ENCODE measurements at places on chromosomes 1 and 21.

DNA sequence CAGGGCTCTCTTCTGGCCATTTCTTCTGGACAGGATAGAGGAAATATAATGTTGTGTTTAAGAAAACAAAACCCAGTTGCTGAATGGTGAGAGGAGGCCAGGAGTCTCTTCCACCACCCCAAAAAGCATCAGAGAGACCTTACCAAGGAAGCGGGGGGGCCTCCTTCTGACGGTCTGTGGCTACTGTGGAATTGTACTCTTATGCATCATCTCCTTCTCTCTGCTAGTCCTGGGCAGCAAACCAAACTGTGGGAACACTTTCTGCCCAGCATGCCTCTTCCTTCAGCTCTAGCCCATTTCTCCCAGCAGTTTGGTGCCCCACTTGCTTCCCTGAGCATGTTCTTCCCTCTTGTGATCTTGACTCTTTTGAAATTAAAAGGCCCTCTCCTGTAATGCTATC is 157.7 kb downstream of the HHIPL2 start:
- DNase-seq, result no peak

DNA sequence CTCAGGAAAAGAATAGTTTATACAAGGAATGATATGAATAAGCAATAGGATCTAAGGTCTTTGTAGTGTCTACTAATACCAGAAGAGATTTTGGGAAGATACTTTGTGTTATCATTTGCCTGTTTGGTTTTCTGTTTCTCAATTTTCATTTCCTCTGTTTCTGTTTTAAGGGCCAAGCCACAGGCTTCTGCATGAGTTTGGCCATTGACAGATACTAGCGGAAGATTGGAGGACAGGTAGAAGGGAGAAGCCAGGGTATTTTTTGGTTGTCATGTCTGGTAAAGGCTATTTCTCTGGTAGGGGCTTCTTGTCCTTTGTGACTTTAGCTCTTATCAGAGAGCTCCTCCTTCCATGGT is 51.4 kb downstream of the HS2ST1 start:
- no peak for DNase-seq

DNA sequence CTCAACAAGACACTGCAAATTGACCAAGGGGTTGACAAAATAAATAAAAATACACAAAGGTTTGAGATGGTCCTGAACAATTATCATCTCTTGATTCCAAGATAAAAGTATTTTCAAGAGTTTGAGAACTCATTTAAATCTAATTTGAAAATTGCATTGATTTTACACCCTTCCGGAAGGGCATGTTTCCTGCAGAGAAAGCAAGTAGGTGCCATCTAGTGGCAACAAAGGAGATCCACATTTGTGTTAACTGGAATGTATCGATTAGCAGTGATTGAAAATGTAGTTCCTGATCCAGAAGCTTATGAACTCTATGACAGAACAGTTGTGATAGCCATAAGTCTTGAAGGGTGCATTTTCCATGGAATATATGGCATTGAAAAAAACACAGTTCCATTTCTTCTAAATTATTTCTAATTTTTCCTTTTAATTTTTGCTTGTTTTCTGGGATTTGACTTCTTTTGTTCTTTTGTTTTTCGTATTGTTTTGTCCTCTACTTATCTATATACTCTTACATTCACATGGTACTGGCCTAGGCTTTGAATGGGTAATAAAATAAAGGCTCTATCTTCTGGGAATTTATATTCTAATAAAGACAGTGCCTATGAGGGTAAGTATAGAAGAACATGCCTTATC is 143.7 kb downstream of the DNM3 start:
- DNase-seq, result no peak

- DNase-seq, result no peak
Observed at GRCh38 chr21:34180826-34181359, 107.5 kb downstream of the MRPS6 start.

GRCh38 chr1:120178799-120179756 is 2.8 kb upstream of the SEC22B start:
- DNase-seq, result no peak

- DNase-seq, result no peak
Observed at GRCh38 chr1:208276757-208277435, 32.7 kb upstream of the PLXNA2 start.

DNA sequence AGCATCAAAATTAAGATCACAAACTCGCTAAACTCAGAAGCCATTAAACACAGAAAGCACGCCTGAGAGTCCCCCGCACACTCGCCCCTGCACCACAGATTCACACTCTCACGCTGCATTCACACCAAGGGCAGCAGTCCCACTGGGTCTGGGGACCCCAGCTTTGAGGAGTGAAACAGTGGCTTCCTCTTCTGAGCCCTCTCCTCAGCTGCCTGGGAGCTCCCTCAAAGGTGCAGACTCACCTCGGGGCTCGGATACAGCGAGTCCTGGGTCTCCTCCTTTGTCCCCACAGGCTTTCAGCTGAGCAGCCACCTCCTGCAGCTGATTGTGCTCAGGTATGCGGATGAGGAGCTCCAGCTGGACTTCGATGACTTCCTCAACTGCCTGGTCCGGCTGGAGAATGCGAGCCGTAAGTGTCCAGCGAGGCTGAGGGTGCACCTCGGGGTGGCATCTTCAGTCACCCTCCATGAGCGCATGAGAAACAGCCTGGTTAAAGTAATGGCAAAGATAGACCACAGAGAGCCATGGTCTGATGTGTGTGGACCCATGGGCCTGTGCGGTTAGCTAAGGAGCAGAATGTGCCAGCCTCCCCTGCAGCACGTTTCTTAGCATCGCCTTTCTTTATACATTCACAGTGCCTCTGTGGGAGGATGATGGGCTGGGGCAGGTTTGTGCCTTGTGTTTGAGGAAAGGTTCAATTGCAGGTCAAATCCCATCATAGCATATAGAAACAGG is 47.9 kb downstream of the CAPN9 start:
- DNase-seq, result no peak

DNA sequence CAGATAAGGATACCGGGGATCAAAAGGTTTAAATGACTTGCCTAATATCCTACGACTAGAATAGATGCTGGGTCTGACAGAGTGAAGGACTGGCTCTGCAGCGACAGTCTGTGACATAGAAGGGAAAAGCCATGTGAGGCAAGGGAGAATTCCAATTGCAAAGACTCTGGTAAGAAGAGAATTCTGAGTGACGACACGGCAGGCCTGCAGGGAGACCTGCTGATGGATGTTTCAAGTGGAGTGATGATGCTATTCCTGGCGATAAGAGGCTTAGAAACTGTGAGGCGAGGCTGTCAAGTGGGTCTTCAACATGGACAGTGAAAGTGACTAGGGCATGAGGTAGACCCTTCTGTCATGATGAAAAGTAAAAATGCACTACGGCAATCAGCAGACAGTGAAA is 176.6 kb upstream of the PBX1 start:
- DNase-seq, result no peak

GRCh38 chr1:50371749-50372148 is 51.5 kb downstream of the DMRTA2 start:
- DNase-seq, result no peak

Data from T-helper 2 cell (primary cell).